NCI-H2171 treated with DMSO at 0.1 percent for 48 hours (cell line): ENCODE measurements at places on chromosomes 6 and 20.

- no peak for DNase-seq
Measured at GRCh38 chr20:41178904-41179432, 41.6 kb downstream of the PLCG1 start.

DNA sequence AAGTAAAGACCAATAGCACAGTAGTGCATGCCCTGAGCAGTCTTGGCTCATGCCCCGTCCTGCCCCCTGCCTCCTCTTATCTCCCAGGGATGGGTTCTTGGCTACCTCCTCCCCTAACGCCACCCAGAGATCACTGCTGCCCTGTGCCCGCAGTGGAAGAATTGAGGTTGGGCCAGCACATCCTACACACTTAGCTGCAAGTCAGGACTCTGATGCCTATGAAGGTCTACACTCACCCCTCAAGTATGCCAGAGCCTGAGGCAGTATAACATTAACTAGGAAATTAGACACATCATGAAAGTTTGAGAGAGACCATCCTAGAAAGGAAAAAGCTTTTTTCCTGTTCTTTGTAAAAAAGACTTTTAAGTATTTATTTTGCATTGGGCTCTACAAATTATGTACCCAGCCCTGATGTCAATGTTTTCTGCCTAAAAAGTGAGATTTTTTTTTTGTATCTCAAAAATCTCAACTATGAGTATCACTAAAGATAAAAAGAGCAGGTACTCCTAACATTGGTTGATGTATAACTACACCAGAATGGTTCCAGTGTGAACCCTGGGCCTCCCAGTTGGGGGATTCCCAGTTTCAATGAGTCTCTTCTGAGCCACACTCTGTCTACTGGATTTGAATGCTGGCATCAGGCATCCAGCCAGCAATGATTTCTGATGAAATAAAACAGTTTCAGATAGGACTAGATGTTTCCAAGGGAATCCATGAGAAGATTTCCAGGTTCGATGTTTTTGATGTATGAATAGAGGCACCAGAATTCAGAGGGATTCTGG, 115.4 kb downstream of the ISM1 start:
- no peak for DNase-seq

GRCh38 chr20:3890398-3890751, 1.2 kb downstream of the PANK2 start:
- peak; percentile 81 for DNase-seq

GRCh38 chr6:149037051-149037671, 280.4 kb upstream of the TAB2 start:
- peak; percentile 91 for DNase-seq

DNA sequence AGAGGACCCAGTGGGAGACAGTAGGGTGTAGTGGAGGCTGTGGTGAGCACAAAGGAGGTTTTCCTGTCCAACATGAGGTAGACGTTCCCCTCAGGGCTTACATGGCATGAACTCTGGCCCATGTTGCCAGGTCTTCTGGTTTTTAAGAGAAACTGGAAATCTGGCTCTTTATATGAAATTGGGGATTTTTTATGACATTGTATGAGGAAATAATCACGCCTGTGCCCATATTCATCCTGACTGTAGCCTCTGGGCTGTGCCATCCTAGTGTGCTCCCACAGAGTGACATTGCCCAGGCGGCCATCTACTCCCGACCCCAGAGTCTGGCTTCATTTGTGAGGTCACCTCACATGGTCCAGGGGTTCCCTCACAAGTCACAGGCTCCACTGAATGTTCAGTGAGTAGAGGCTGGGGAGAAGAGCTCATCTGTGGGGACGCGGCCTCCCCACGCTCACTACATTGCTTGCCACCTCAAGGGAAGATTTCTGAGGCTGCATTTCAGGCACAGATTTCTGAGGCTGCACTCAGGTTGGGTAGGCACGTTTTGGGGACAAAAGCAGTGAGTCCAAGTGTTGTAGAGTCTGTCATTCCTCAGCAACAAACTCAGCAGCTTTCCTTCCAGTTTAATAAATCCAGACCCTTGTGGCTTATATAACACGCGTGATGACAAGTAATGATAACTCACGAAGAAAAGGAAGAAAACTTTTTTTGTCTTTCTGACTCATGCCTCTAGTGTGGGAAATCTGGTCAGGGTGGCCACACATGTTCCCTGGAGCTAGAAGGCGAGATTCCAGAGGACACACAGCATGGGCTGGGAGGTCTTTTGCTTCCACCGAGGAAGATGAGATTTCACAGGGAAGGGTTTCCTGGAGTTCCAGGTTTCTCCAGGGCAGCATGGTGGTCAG, 41.7 kb downstream of the SLC24A3 start:
- DNase-seq = no peak

DNA sequence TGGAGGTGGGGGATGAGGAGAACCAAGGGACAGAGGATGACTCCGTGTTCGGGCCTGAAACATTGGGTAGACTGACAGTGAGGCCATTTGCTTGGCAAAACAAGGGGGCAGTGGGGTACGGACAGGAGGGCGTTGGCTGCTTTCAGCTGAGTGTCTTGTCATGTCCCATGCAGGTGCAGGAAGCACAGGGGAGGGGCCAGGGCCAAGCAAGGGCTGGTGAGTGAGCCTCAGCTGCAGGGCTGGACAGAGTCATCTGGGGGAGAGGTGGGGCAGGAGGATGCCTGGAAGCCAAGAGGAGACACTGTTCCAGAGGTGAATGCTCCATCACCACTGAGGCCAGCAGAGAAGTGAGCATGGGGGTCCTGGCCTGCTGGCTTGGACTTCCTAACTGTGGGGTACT, 78.4 kb downstream of the ERMARD start:
- DNase-seq = no peak

GRCh38 chr20:60138256-60139220, 180.3 kb downstream of the CDH26 start:
- no peak for DNase-seq

DNA sequence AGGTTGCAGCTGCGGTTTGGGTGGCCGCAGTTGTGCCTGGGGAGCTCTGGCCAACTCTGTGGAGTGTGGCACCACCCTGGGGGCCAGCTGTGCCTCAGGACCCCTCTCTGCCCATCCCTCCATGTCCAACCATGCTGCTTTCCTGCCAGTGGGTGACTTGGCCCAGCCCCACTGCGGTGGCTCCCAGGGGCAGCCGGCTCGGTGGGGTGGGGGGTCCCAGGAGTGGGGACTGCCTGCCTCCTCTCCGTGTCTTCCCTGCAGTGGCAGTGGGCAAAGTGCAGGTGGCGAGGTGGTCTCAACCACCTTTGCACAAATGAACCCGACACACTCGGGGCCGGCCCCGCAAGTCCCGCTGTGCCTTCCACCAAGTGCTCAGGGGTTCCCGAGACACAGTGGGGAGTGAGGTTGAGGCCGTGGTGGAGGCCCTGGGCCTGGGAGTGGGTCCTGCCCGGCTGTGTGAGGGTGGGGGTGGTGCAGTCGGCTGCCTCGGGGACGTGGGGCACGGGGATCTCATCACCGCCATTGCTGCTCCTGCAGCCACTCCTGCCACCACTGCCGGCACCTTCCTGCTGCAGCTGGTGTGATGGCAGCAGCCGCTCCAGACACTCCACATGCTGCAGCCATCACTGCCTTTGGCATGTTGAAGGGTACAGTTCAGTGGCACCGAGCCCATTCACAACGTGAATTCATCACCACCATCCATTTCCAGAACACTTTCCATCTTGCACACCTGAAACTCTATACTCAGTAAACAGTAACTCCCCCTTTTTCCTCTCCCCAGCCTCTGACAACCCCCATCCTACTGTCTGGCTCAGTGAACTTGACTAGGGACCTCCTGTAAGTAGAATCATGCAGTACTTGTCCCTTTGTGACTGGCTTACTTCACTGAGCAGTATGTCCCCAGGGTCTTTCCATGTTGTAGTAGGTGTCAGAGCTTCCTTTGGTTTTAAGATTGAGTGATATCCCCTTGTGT, 10.7 kb upstream of the SLCO4A1 start:
- peak; percentile 98 for DNase-seq

GRCh38 chr6:36598326-36598725, 4.2 kb downstream of the SRSF3 start:
- DNase-seq = no peak

GRCh38 chr6:15870333-15871043, 207.7 kb upstream of the DTNBP1 start:
- DNase-seq = no peak

GRCh38 chr6:7484666-7485065, 56.8 kb upstream of the DSP start:
- DNase-seq = no peak

- DNase-seq = no peak
Measured at GRCh38 chr6:72824833-72825232, 203.0 kb downstream of the KCNQ5 start.

- DNase-seq = no peak
Measured at GRCh38 chr6:154800338-154800737, 67.1 kb downstream of the SCAF8 start.

GRCh38 chr6:150719099-150719766, 119.5 kb downstream of the PLEKHG1 start:
- no peak for DNase-seq

GRCh38 chr6:128511506-128511905, 8.9 kb downstream of the PTPRK start:
- no peak for DNase-seq

DNA sequence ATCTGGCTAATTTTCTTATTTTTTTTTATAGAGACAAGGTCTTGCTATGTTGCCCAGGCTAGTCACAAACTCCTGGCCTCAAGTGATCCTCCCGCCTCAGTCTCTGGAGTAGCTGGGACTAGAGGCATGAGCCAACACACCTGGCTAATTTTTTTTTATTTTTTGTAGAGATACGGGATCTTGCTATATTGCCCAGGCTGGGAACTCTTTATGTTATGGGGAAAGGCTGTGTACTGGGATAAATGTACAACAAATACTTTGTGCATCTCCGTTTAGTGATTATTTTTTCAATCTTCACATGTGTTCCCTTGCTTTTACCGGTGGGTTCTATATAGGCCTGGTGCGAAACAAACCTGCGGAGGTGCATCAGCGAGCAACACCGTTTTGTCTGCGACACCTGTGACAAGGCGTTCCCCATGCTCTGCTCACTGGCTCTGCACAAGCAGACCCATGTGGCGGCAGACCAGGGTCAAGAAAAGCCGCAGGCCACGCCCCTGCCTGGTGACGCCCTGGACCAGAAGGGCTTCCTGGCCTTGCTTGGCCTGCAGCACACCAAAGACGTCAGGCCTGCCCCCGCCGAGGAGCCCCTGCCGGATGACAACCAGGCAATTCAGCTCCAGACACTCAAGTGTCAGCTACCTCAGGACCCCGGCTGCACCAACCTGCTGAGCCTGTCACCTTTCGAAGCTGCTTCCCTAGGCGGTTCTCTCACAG, 84.2 kb downstream of the SSR1 start:
- no peak for DNase-seq

DNA sequence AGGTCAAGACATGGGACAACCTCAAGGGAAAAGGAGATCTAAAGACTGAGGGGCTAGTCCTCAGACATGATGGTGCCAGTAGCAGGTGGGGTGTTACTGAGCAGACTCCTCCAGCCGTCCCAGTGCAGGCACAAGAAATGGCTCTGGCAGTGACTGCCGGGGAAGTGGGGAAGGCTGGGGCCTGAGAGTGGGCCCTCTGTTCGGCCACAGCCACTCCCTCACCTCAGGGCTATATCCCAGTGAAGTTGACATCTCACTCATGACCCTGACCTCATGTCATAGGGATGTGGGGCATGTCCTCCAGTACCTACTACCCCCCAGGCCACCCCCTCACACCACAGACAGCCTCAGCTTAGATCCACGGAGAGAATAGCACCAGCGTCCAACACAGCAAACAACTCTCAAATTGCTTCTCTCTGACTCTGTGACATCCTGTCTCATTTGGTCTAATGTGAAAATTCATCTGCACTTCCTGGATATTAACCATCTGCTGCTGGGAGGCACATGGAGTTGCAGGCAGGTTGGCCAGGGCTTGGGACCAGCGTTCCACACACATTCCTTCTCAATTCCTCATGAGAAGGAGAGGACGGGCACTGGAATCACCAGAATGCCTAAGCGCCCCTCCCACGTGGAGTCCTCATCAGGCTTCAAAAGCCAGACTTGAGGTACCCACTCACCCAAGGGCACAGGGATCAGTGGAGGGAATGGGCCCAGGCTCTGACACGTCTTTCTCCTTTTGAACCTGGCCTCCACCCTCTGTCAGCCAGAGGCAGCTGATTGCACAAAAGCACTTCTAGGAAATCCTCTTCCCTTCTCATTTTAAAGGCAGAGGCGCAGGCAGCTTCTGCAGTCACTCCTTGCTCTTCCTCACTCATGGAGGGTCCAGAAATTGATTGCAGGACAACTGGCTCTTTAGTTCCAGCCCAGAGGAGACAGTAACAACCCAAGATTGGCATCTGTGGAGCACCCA, 163.6 kb upstream of the CST7 start:
- DNase-seq = peak; percentile 46

- no peak for DNase-seq
Measured at GRCh38 chr6:80789912-80790570, 683.6 kb downstream of the BCKDHB start.

DNA sequence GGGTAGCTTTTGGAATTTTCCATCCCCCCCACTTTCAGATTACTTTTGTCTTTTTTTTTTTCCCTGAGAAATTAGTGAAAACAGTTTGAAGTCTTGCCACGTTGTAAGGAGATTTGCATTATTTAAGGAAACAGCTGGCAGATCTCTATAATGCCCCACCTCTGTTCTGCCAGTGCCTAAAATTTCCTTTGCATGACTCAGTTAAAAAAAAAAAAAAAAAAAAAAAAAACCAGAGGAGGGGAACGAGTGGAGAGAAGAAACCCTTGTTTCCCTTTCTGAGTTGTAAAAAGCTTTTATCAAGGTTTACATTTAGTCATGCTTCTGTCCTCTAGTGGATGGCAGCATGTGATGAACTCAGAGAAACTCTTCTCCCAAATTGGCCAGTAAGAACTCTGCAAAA, 33.5 kb downstream of the CARMIL1 start:
- no peak for DNase-seq

DNA sequence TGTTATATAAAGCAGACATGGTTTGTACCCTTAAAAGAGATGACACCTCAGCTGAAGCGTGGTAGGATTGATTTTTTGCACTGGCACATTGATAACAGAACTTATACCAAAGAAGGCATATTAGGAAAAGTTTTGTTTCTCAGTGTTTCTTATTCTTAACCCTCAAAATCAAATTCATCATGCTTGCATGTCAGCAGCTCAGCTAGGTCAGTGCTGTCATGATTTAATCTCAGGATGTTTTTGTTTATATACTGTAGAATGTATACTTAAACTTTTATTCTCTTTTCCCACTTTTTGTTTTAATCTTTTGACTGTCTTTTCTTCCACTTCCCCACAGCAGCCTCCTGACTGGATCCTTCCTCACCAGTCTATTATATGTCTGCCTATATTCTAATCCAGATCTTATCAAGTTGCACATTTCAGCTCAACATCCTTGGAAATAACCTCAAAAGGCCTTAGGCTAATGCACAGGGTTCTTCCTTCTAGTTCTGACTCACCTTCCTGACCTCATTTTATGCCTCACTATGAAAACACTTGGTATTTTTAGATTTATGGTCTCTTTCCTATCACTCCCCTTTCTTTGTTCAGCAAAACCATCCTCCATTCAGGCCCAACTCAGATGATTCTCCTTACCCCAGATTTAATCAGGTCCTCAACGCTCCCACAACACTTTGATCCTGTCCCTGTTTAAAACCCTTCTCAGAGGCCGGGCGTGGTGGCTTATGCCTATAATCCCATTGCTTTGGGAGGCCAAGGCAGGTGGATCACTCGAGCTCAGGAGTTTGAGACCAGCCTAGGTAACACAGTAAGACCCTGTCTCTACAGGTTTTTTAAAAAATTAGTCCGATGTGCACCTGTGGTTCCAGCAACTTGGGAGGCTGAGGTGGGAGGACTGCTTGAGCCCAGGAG, 7.2 kb downstream of the HEBP2 start:
- DNase-seq = no peak

GRCh38 chr6:24614043-24614420, 32.0 kb downstream of the KIAA0319 start:
- peak; percentile 53 for DNase-seq
